ENCODE measurements at places on chromosomes 1 and 21. TPM values are rescaled to one million over a fixed set of nuclear protein-coding genes. Genes with fewer than 3 reads are reported as not detected.

PADI4 gene
- not detected for total RNA-seq

FCRL5 gene
- total RNA-seq, result not detected

AMY1B gene
- not detected for total RNA-seq

IFFO2 gene
- 7.4 TPM for total RNA-seq

TRABD2B gene
- not detected for total RNA-seq

NTRK1 gene
- total RNA-seq, result not detected

FCRLB gene
- total RNA-seq, result 0.44 TPM

RNF186 gene
- not detected for total RNA-seq

GPR89B gene
- 12.4 TPM for total RNA-seq

VWA5B1 gene
- not detected for total RNA-seq

CHRM3 gene
- total RNA-seq, result 0.20 TPM

OR2L13 gene
- not detected for total RNA-seq

SGIP1 gene
- total RNA-seq, result 34.1 TPM

NBPF6 gene
- total RNA-seq, result not detected
